ENCODE measurements at places on chromosomes 11 and 22.

DNA sequence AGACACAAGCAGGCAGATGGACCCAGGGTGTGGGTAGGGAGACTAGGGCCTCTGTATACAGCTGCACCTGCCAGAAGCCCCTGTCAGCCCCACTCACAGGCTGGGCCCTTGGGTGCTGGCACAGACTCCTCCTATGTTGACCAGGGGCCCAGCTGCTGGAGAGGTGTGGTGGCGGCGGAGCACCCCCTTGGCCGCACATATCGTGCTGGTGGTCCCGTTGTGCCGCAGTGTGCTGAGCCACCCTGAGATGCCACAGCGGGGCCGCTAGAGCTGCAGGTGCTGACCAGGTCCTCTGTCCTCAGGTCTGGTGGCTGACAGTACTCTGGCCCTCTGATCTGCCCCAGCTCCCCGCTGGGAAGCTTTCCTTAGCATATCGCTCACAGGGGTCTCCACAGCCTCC is 30.2 kb upstream of the B3GAT1 start:
- no peak for DNase-seq

- no peak for DNase-seq
Observed at GRCh38 chr11:101706541-101706940, 122.7 kb upstream of the TRPC6 start.

DNA sequence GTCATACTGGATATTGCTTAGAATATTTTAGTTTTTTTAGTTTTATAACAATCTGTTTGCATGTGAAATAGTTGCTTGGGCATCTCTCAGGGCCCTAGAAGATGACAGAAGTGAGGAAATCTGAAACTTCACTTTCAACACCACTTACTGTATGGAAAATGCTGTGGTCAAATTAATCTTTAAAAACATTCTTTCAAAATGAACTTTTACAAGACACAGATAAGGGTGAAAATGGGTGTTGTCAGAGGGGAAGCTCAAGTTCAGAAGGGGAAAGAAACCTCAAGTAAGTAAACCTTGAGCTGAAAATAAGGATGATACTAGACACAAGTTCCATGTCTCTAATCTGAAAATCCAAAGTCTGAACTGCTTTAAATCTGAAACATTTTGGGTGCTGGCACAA is 1840.1 kb upstream of the RAG2 start:
- DNase-seq, result no peak

- DNase-seq, result no peak
Observed at GRCh38 chr22:30223303-30223702, 23.3 kb downstream of the LIF start.

GRCh38 chr11:67636962-67637361 is 2.6 kb downstream of the TBX10 start:
- DNase-seq, result no peak

DNA sequence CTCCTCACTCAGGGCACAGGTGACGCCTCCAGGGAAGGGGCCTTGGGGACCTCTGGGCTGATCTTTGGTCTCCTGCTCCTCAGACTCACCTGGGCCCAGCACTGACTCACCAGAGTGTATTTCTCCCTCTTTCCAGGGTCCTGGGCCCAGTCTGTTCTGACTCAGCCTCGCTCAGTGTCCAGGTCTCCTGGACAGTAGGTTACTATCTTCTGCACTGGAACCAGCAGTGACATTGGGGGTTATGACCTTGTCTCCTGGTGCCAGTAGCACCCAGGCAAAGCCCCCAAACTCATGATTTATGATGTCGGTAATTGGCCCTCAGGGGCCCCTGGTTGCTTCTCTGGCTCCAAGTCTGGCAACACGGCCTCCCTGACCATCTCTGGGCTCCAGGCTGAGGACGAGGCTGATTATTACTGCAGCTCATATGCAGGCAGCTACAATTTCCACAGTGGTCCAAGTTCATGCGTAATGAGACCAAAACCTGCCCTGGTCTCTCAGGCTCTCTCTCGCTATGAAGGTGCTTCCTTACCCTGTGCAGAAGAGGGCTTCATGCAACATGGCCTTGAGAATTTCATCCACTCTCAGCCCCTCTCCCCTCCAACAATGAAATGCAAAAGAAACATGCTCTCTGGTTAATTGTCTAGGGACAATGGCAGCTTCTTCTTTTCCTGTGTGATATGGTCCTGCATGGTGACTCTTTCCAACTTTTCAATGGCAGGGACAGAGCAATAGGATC is 21.0 kb upstream of the PRAME start:
- no peak for DNase-seq

Data from GM19239 (cell line).